ENCODE measurements at places on chromosomes 5 and 9.

DNA sequence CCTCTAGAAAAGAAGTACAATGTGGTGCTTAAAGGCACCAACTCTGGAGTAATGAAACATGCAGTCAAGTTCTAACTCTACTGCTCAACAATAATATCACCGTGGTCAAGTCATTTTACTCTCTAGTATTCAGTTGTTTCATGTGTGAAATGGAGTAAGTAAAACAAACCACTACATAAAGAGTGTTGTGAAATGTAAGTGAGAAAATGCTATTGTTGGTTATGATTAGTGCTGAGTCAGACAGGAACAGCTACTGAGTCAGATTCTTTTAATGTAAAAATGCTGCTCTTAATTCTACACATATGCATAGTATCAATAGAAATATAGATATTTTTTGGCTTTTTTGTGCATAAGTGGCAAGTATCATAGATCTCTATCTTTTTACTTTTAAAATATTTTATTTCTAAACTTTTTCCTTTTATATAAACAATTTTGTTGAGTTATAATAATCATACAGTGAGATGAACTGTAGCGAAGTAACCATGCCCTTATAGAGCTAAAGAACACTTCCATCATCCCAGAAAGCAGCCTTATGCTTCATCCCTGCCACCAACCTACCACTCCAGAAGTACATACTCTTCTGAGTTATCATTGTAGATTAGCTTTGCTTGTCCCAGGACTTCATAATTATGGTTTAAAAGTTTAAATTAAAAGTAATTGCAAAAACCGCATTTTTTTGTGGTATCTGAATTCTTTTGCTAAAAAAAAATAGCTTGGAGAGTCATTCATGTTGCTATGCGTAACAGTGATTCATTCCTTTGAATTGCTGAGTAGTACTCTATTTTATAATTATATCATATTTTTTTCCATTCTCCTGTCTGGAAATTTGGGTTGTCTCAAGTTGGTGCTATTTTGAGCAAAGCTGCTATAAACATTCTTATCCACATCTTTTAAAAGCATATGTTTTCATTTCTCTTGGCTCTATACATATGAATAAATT lies 548.2 kb upstream of the CLINT1 start:
- DNase-seq, result no peak

- DNase-seq, result no peak
Observed at GRCh38 chr9:113963017-113963620, 87.0 kb downstream of the ZNF618 start.

DNA sequence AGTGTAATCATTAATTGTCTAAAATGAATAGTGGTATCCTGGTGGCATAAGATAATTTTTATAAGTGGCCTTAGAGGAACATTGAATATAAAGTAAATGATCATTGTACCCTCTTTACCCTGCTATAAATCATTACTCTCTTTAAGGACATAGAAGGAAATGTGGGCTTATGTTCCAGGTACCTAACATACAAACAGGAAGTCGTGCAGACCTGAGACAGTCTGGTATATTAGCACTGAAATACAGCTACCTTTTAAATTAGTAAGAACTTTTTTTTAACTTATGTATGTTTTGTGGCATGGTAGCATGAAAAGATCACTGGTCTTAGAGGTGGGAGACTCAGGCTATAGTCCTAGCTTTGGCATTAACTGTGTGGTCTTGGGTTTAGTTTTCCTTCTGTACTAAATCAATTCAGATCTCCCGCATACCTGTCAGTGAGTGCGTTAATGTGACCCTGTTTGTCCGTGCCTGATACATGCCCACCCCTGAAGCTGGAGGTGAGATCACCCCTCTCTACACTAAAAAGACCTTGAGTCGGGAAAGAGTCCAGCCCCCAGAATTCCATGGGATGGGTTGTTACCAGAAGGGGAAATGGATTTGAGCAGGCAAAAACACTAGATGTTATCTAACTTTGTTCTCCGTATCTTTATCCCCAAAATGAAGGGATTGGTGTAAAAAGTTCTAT lies 59.4 kb upstream of the ERBIN start:
- DNase-seq, result no peak

- DNase-seq, result no peak
Observed at GRCh38 chr9:128293091-128293490, 17.0 kb downstream of the SWI5 start.

GRCh38 chr9:79489261-79490000 lies 82.3 kb upstream of the TLE4 start:
- DNase-seq, result no peak

DNA sequence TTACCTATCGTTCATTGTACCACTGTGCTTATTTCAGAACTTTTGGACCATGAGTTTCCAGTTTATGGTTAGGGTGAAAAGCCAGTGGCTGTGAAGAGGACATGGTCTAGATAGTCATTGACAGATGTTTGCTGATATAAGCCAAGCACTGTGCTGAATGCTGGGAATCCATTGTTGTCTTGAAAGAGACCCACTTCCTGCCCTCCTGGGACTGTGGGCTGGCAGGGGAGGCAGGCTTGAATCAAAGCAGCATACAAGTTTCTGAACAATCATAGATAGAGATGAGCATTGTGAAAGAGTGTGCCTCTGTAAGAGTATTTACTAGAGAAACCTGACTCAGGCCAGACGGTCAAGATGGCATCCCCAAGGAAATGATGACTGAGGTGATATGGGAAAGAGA lies 73.4 kb downstream of the NMUR2 start:
- DNase-seq, result no peak

DNA sequence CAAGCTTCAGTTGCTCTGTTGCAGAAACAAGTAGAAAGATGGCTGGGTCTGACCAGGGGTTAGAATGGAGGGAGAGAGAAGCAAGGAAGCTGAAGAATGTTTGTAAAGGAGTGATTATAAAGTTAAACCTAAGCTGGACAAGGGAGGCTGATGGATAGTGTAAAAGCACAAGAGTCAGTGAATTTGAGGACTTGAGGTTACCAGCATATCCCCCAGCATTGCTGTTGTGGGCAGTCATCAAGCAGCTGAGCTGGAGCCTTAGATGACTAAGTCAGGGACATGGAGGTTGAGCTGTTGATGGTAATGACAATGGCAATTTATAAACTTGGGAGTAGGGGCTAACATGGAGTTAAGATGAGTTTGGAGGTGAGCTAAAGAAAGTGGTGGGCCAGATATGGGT lies 131.5 kb downstream of the ERCC6L2 start:
- no peak for DNase-seq

- DNase-seq, result no peak
Observed at GRCh38 chr9:73294336-73294735, 142.7 kb downstream of the ANXA1 start.

DNA sequence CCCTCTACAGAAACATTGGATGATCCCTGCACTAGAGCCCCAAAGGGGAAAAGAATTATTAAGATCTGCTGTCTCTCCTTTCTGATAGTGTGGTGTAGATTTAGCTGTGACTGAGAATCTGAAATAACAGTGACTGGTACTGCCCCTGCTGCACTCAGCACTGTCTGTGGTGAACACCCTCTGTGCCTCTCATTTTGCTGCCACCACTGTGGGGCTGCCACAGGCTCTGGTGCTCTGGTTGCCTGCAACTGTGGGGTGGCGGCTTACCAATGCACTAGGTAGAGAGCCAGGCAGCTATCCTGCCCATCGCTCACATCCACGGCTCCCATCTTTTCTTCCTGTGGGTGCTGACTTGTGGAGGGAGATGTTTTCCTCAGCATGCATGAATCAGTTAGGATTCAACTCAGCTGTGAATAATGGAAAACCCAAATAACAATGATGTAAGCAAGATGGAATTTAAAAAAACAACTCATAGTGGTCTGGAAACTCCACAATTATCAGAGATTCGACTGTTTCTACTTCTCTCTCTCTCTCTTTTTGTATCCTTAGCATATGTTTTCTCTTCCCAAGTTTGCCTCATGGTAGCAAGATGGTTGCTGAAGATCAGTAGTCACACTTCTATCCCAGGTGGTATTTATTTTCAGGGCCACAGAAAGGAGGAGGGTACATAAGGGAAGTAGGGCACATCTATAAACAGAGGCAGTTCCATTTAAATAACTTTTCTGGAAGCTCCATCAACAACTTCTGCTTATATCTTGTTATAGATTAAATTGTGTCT lies 99.8 kb upstream of the DAP start:
- no peak for DNase-seq

DNA sequence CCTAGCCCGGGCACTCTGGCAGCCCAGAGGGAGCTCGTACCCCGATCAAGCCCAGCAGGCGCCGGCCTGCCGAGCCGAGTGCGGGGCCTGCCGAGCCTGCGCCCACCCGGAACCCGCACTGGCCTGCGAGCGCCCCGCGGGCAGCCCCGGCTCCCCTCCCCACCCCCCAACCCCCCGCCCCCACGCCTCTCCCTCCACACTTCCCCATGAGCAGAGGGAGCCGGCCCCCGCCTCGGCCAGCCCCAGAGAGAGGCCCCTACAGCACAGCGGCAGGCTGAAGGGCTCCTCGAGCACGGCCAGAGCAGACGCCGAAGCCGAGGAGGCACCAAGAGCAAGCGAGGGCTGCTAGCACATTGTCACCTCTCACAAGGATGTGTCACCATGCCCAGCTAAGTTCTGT lies 36.2 kb upstream of the CCDC180 start:
- DNase-seq, result no peak

DNA sequence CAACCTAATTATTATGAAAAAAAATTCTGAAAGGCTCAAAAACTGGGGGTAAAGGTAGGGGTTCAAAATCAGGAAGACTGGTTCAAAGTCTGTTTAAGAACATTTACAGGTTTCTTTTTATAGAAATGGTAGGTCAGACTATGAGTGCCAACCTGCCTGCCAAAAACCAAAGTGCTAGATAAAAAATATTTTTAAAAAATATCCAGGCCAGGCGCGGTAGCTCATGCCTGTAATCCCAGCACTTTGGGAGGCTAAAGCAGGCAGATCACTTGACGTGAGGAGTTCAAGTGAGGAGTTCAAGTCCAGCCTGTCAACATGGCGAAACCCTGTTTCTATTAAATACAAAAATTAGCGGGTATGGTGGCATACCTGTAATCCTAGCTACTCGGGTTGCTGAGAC lies 67.0 kb downstream of the NR3C1 start:
- DNase-seq, result no peak

DNA sequence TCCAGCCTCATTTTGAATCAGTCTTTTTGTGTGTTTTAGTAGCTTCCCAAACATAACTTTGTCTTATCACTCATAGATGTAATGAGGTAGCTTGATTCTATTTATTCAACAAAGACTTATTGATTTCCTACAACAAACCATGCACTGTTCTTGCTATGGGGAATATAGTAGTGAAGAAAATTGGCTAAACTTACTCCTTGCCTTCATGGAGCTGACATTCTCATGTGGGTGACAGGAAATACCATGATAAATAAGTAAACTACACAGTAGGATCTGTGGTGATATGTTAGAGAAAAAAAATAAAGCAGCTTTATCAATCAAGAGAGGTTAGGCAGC lies 255.7 kb upstream of the TNC start:
- no peak for DNase-seq

DNA sequence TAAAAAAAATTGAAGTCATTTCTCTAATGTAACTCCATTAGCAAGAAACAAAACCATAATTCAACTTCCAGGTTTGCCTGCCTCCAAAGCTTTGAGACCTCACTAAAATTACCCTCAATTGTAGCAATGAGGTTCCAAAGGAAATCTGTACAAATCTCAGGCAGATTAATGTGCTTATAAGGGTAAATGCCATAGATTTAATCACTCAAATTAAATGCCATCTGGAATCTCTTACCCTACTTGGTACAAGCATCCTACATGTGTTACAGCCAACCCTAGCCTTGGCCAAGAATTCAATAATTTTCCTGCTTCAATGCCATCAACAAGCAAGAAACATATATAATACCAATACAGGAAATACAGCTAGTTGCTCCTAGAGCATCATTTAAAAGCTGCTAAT lies 452.8 kb downstream of the RAB3C start:
- no peak for DNase-seq

DNA sequence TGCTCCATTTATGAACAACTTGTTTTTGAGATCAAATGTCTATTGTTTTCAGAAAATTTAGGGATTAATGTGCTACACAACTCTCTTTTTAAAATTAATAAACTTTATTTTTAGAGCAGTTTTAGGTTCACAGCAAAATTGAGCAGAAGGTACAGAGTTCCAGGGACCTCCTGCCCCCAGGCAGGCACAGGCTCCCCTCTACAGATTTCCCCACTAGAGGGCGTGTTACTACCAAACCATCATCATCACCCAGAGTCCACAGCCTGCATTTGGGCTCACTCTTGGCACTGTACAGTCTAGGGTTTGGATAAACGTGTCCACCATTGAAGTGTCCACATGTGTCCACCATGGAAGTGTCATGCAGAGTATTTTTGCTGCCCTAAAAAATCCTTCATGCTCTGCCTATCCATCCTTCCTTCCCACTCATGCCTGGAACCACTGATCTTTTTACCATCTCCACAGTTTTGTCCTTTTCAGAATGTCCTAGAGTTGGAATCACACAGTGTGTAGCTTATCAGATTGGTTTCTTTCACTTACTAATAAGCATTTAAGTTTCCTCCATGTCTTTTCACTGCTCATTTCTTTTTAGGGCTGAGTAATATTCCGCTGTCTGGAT lies 61.7 kb downstream of the MRPL36 start:
- DNase-seq, result no peak

DNA sequence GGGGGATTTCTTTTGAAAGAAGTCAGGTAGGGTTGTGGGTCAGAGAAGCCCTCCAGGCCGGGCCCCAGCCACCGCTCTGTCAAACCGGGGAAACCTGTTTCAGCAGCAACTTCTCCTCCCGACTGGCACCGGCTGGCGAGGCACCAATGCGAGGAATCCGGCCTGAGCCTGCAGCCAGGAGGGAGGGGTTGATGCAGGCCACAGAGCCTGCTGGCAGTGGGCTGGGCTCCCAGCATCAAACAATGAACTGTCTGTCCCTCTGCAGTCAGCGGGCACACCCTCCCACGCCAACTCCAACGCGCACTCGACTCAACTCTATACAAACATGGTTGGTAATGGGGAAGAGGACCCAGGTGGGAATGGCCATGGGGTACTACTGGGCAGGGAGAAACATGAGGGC lies 12.1 kb downstream of the PCDH1 start:
- no peak for DNase-seq

DNA sequence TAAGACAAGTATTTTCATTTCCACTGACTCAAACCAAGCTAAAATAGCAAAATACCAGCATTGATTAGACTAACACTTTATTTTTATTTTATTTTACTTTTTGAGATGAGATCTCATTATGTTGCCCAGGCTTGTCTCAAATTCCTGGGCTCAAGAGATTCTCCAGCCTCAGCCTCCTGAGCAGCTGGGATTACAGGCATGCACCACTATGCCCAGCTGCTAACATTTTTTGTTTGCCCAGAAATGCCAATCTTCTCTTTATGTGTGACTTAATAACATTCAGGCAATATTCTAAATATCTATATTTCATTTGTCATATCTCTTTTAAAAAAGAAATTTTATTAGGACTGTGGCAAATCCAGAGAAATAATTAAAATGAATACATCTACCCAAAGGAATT lies 55.0 kb downstream of the OXCT1 start:
- DNase-seq, result no peak

DNA sequence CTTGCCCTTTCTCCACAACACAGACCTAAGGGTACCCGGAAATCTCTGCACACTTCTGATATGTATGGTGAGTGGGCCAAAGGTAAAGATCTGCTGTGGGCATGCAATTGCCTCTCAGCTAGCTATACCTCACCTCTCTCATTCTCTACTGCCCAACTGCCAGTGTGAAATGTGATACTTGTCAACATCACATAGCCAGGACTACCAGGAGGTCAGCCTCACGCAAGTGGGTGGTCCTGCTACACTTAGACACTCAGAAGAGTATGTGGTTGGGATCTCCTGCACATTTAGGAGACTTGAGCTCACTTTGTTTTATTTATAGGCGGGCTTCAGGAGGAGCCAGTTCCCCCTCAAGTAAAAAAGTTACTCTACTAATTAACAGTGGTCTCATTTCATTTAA lies 88.0 kb upstream of the MAN2A1 start:
- no peak for DNase-seq

GRCh38 chr5:88661806-88662207 lies 221.2 kb downstream of the MEF2C start:
- no peak for DNase-seq

Data from stimulated activated CD8-positive, alpha-beta memory T cell treated with anti-CD3 and anti-CD28 coated beads, Interleukin-15, amount 100 ng/mL, for 4 hours (primary cell).